ENCODE measurements at places on chromosomes 12 and 14. TPM values are rescaled to one million over a fixed set of nuclear protein-coding genes. Genes with fewer than 3 reads are reported as not detected.

Gene A2ML1
- total RNA-seq = not detected

Gene C14orf39
- total RNA-seq = not detected

Gene BATF
- 56.0 TPM for total RNA-seq

Gene PAX9
- total RNA-seq = not detected

Gene MGST1
- 1.2 TPM for total RNA-seq

Gene SLC22A17
- total RNA-seq = 1.4 TPM

Gene TSPAN8
- not detected for total RNA-seq

Gene CNTN1
- not detected for total RNA-seq

Gene ADAM21
- total RNA-seq = not detected

Gene WSCD2
- total RNA-seq = not detected

Gene PSMB5
- 72.4 TPM for total RNA-seq

Gene IL26
- 0.39 TPM for total RNA-seq

Gene PSMC1
- 111 TPM for total RNA-seq

Gene FOXA1
- not detected for total RNA-seq

Gene TCL1B
- total RNA-seq = not detected

Gene PROX2
- total RNA-seq = not detected

Gene ADAMTS20
- total RNA-seq = not detected

Gene FGF6
- total RNA-seq = not detected

Gene KRT71
- not detected for total RNA-seq

Gene POLE
- total RNA-seq = 154 TPM

Gene DNAJC22
- 0.11 TPM for total RNA-seq

Gene STRN3
- 25.8 TPM for total RNA-seq

Gene GXYLT1
- total RNA-seq = 9.3 TPM

Gene CLEC6A
- not detected for total RNA-seq

Gene IFI27L2
- 68.6 TPM for total RNA-seq

Gene SLCO1B1
- not detected for total RNA-seq

Gene IRAK3
- 0.93 TPM for total RNA-seq

Gene TRMT5
- total RNA-seq = 7.5 TPM

Gene SOS2
- 17.2 TPM for total RNA-seq
